Panc1 (cell line): ENCODE measurements at places on chromosomes 7 and 10. TPM values are rescaled to one million over a fixed set of nuclear protein-coding genes. Genes with fewer than 3 reads are reported as not detected.

The PAPOLB gene
- not detected for total RNA-seq

GRCh38 chr10:57457972-57458512 is 809.7 kb downstream of the IPMK start:
- H3K27ac ChIP-seq: no peak overlapping the region
- no peaks in the 10 kb centered on the region for H3K36me3 ChIP-seq
- no peak overlapping the region for H3K4me3 ChIP-seq

DNA sequence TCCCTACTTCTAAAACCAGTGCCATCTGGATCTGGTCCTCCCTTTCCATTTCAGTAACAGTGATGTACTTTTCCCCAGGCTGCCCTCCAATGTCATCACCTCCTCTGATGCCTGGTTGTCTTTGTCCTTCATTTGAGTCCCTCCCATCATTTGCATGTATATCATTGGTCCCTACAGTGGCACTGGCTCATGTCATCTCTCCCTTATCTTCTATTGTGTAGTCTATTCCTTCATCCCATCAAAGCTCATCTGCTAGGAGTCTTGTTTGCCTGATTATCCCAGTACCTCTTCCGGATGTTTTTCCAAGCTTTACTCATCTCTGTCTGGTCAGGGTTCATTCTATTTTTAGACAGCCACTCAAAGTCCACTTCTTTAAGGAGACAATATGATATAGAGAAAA is 292.9 kb upstream of the BMPER start:
- H3K27me3 ChIP-seq: no peaks in the 10 kb centered on the region
- H3K4me3 ChIP-seq: no peak overlapping the region
- no peak for DNase-seq
- H3K27ac ChIP-seq: no peak overlapping the region
- H3K4me1 ChIP-seq: no peaks in the 10 kb centered on the region

DNA sequence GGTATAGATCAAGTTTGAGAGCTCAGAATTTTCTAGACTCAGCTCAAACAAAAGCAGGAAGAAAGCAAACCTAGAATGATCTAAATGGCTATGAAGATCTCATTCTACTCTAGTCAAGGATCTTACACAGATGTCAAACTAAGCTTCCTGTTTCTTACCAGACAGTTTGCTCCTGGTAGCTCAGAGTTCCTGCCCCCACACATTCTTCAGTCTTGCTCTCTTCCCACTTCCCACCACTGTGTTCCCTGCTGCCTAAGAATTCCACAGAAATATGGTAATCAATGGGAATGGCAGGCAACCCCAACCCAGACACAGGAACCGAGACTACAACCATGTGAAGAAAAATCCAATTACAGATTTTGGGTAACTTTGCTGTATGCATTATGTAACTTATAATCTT is 133.4 kb upstream of the PTN start:
- DNase-seq: no peak
- no peaks in the 10 kb centered on the region for H3K27me3 ChIP-seq
- no peak overlapping the region for H3K27ac ChIP-seq
- no peaks in the 10 kb centered on the region for H3K36me3 ChIP-seq

DNA sequence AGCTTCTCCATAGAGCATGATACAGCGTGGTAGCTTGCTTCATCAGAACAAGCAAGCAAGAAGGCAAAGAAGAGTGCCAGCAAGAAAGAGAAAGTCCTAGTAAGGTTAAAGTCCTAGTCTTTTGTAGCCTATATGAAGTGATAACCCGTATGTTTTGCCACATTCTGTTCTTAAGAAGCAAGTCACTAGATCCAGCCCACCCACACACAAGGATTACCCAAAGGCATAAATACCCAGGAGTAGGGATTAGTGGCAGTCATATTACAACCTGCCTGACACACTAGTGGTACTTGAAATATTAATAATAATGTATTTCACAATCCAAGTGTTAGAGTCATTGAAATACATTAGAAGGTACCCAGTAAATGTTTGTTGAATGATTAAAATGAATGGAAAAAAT is 285.5 kb downstream of the HPSE2 start:
- H3K27me3 ChIP-seq: peaks cover 1% of the 10 kb centered on the region; the same call in 1 of the 2 replicates
- no peak overlapping the region for H3K27ac ChIP-seq
- no peak overlapping the region for H3K4me3 ChIP-seq
- DNase-seq: no peak
- no peaks in the 10 kb centered on the region for H3K36me3 ChIP-seq
- H3K4me1 ChIP-seq: no peaks in the 10 kb centered on the region

GRCh38 chr10:12766223-12766622 is 235.3 kb downstream of the CCDC3 start:
- H3K4me3 ChIP-seq: no peak overlapping the region
- no peaks in the 10 kb centered on the region for H3K4me1 ChIP-seq
- H3K27me3 ChIP-seq: no peaks in the 10 kb centered on the region

The CLDN4 gene
- total RNA-seq: 295 TPM

- no peaks in the 10 kb centered on the region for H3K4me1 ChIP-seq
- no peak overlapping the region for H3K4me3 ChIP-seq
- DNase-seq: peak; percentile 89
- H3K36me3 ChIP-seq: no peaks in the 10 kb centered on the region
Measured at GRCh38 chr10:78335691-78336401, 302.2 kb downstream of the RPS24 start.

The SLC13A1 gene
- total RNA-seq: not detected

DNA sequence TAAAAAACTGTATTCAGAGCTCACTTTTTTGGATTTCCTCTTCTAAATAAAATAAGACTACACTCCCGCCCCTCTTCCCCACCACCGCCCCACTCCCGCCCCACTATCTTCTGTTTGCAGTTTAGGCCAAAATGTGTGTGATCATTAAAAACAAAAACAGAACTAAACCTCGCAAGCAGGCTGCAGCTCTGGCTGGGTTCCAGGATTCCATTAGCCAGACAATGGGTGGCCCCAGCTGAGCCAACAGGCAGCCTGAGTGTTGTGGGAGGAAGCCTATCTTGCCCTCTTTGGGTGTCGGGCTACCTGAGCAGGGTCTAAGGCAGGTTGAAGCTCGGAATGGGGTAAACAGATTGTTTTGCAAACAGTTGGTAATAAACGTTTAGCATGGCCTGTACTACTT is 41.7 kb downstream of the ARL4A start:
- no peak overlapping the region for H3K4me3 ChIP-seq
- no peaks in the 10 kb centered on the region for H3K27me3 ChIP-seq
- DNase-seq: no peak
- no peaks in the 10 kb centered on the region for H3K36me3 ChIP-seq
- no peak overlapping the region for H3K27ac ChIP-seq
- H3K4me1 ChIP-seq: no peaks in the 10 kb centered on the region

DNA sequence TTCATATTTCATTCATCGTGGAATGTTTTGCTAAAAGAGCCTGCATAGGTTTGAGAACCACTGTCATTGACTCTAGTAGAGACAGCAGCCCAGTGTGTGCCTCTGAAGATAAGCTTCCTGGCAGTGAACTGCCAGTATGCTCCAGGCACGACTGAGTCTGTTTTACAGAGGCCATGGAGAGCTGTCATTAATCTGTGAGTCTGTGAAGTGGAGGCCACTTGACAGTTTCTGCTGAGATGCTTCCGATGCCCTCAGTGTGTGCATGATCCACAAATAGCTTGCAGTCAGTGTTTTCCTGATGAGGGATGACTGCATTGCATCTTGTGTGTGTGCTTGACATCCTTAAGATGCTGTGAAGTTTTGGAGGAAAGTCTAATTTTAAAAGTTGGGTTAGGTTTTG is 162.2 kb downstream of the PFKFB3 start:
- H3K36me3 ChIP-seq: no peaks in the 10 kb centered on the region
- H3K4me3 ChIP-seq: no peak overlapping the region
- H3K4me1 ChIP-seq: no peaks in the 10 kb centered on the region
- no peak for DNase-seq

The CARD11 gene
- 0.82 TPM for total RNA-seq

- H3K4me1 ChIP-seq: no peaks in the 10 kb centered on the region
- DNase-seq: no peak
- H3K4me3 ChIP-seq: no peak overlapping the region
- H3K36me3 ChIP-seq: no peaks in the 10 kb centered on the region
Measured at GRCh38 chr7:81232084-81232799, 313.4 kb upstream of the SEMA3C start.

The SUN3 gene
- 0.49 TPM for total RNA-seq
